ENCODE measurements at places on chromosomes 1 and 21. TPM values are rescaled to one million over a fixed set of nuclear protein-coding genes. Genes with fewer than 3 reads are reported as not detected.

DNA sequence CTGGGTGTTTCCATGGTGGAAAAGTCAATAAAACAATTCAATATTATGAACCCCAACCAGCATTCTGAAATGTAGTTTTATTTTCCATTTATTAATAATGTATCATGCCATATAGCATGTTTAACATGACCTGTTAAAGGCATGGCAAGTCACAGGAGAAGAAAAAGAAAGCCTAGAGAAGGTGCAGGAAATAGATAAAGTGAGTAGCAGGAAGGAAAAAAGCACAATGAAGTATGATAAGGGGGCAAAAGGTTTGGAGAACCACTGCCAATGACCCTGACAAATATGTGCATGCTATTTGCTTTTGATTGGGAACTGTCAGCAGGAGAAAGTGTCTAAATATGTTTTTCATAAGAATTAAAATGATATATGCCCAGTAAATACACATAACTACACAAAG, 85.6 kb downstream of the HMCN1 start:
- DNase-seq, result no peak

The SPATA21 gene
- not detected for total RNA-seq

- DNase-seq, result no peak
These were observed 42.0 kb upstream of the UBE2U start for GRCh38 chr1:64161357-64161941.

GRCh38 chr1:47187926-47188250, 1.9 kb downstream of the PDZK1IP1 start:
- DNase-seq, result no peak

The VASH2 gene
- total RNA-seq, result 2.9 TPM

DNA sequence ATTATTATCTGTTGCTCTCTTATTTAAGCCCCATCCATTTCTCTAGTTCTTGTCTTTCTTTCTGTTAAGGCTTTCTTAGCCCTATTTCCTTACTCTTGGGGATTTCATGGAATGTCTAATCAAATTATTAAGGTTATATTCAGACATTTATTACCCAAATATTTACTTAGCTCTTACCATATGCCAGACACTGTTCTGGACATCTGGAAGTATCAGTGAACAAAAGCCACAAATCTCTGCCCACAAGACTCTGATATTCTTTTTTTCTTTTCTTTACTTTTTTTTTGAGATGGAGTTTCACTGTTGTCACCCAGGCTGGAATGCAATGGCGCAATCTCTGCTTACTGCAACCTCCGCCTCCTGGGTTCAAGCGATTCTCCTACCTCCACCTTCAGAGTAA, 74.3 kb upstream of the NBL1 start:
- no peak for DNase-seq

DNA sequence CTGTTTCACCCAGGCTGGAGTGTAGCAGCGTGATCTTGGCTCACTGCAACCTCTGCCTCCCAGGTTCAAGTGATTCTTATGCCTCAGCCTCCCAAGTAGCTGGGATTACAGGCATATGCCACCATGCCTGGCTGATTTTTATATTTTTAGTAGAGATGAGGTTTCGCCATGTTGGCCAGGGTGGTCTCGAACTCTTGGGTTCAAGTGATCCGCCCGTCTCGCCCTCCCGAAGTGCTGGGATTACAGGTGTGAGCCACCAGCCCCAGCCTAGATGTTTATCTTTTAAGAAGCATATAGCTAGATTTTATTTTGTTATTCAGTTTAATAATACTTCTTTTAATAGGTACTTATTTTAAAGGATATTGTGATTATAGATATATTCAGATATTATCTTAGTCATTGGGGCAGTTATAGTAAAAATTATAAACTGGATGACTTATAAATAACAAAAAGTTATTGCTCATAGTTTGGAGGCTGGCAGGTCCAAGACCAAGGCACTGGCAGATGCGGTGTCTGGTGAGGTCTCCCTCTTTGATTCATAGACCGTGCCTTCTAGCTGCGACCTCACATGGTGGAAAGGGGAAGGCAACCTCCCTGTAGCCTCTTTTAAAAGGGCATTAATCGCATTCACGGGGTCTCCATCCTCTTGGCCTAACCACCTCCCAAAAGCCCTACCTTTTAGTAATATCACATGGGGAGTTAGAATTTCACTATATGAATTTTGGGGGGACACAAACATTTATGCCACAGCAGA, 3.1 kb upstream of the KCNE2 start:
- no peak for DNase-seq

DNA sequence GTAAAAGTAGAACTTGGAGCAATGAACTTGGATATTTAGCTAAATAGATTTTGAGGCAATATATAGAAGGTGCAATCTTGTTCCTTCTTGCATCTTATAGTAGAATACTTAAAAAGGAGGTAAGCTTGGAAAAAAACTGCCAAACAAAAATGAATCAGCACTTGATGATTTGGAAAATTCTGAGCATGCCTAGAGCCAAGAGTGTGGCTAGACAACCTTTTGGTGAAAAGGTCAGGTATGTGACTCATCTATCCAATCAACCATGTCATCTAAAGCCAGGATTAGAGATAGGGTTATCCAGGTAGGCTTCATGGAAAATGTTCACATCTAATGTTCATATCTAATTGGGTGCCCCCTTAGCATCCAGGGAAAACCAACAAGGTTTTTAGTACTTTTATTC, 515.0 kb downstream of the COL11A1 start:
- DNase-seq, result no peak
